Stimulated activated CD4-positive, alpha-beta T cell treated with anti-CD3 and anti-CD28 coated beads, TNF-alpha, amount 100 ng/mL, for 24 hours (primary cell): ENCODE measurements at places on chromosomes 2 and 18.
A peak's percentile ranks its signal among the peaks of the same experiment; 100 is the strongest.

DNA sequence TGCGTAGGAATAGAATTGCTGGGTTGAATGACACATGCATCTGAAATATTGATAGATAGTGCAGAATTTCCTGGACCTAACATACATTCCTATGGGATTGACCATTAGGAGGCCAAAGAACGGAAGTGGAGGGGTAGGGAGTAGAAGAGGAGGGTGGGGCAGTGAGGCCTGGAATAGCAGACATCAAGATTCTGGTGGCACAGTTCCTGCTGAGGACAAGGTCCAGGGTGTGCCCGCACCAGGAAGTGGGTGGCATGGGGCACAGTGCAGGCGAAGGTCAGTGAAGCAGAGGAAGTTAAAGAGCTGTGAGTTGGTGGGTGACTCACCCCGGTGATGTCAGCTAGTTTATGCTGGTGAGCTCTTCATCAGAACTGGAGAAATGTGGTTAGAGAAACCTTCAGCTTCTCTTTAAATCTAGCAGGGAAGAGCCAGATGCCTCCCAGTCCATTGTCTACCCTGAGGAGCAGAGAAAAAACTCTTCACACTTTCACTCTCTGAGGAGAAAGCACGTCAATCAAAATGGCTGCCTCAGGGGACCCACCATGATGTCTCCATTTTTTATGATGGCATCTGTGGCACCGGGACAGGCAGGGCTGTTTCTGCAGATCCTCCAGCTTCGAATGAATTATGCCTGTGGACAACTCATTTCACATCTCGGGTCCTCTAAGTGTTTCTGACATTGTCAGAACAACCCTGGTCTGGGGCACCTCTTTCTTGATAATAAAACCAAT lies 55.9 kb upstream of the CTLA4 start:
- DNase-seq: peak; percentile 55

GRCh38 chr2:81747481-81748070 lies 1443.0 kb upstream of the LRRTM1 start:
- DNase-seq: no peak

- no peak for DNase-seq
These were observed 257.5 kb upstream of the REG3G start for GRCh38 chr2:78768016-78768415.

- DNase-seq: no peak
These were observed 108.5 kb downstream of the CTAGE1 start for GRCh38 chr18:22309191-22309590.

DNA sequence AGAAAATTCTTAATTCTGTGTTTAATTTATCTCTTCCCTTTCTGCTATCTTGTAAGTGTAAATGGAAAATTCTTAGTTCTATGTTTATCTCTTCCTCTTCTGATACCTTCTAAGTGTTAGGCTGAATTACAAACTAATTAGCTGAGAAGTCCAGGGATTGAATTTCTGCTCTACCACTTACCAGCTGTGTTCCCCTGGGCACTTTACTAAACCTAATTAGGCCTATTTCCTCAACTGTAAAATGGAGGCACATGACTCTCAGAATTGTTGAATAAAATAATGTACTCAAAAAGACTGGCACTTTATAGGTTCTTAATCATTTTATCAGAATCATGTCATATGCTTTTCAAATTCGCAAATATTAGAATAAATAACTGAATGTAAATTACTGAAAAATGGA lies 146.3 kb downstream of the MAP2 start:
- no peak for DNase-seq

- DNase-seq: no peak
These were observed 695.7 kb upstream of the POU3F3 start for GRCh38 chr2:104158191-104158590.

DNA sequence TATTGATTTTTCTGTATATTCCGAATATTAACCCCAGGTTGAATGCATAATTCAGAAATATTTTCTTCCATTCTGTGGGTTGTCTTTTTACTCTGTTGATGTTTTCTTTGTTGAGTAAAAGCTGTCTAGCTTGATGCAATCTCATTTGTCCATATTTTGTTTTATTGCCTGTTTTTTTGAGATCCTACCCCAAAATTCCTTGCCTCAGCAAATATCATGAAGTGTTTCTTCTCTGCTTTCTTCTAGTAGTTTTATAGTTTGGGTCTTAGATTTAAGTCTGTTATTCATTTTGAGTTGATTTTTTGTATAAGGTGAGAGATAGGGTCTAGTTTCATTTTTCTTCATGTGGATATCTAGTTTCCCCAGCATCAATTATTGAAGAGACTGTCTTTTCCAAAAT lies 467.9 kb upstream of the GCFC2 start:
- no peak for DNase-seq

- DNase-seq: no peak
These were observed 10.7 kb downstream of the ZBTB14 start for GRCh38 chr18:5284808-5285207.

GRCh38 chr18:25181581-25181980 lies 170.4 kb downstream of the ZNF521 start:
- no peak for DNase-seq

GRCh38 chr2:165791421-165792103 lies 2.5 kb downstream of the GALNT3 start:
- no peak for DNase-seq

DNA sequence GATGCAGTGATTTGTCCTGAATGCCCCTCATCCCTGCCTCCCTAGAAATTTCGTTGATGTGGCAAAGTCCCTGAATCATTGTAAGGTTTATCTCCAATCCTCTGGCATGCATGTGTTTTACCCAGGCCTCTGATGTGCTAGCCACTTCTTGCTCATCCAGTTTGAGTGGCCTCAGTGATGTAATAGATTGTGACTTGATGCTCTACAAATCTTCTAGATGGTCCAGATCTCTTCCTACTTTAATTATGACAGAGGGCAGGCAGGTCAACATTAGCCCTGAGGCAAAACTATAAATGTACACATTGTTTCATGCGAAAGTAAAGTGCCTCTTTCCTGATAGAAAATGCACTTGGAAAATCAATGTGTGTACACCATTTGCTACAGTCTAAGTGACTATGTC lies 54.5 kb downstream of the LONRF2 start:
- no peak for DNase-seq

- no peak for DNase-seq
These were observed 13.2 kb upstream of the SERTAD2 start for GRCh38 chr2:64666810-64667438.
